Activated T-cell treated with anti-CD3 and anti-CD28 coated beads, Interleukin-2, amount 50 U/mL, for 48 hours (primary cell): ENCODE measurements at places on chromosomes 5 and 9.
A peak's percentile ranks its signal among the peaks of the same experiment; 100 is the strongest.

DNA sequence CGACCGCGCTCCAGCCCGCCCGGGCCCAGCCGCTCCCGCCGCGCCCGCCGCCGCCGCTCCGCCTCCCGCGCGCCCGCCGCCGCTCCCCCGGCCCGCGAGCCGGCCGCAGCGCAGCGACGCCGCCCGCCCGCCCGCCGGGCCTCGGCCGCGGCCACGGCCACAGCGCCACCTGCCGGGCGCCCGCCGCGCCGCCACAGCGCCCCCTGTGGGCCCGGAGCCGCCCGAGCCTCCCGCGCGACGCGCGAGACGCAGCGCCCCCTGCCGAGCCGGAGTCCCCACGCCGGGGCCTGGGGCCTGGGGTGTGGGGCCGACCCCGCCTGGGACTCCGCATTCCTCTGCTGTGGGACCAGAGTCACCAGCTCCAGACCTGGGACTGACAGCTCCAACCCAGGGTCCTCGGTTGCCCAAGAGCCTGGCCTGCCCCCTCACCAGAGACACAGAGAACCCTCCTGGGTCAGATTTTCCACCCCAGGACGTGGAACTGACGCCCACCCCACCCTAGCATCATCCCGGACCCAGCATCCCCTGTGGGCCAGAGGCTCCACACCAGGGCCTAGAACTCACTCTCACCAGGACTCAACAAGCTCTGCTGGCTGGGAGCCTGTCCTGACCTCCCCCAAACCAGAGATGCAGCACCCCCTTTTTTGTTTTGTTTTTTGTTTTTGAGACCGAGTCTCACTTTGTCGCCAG is at the start of gene RAPGEF1:
RAPGEF1 (minus strand) TSS at position 118 of the 690 bp plus-strand sequence. CDS start 246 bp downstream, outside the sequence.
- peak; percentile 90 for DNase-seq

DNA sequence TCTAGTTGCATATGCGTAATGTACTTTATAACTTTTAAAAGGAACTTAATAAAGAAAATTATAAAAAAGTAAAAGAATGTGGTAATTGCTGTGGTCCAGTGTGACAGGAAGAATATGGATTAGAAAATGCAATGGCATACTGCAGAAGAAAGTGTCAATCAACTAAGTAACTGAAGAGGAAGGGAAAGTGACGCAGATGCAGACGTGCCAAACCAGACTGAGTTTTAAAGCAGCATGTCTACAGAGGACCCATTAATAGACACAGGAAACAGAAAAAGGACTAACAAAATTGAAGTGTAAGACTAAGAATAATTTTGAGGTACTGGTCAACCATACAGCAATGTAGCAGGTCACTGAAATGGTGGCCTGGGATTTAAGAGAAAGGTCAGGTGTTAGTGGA is 73.3 kb downstream of the DPYSL3 start:
- no peak for DNase-seq

- no peak for DNase-seq
Observed at GRCh38 chr9:96009223-96009602, 133.7 kb downstream of the ERCC6L2 start.

- DNase-seq: no peak
Observed at GRCh38 chr5:62742207-62742606, 163.6 kb downstream of the LRRC70 start.

DNA sequence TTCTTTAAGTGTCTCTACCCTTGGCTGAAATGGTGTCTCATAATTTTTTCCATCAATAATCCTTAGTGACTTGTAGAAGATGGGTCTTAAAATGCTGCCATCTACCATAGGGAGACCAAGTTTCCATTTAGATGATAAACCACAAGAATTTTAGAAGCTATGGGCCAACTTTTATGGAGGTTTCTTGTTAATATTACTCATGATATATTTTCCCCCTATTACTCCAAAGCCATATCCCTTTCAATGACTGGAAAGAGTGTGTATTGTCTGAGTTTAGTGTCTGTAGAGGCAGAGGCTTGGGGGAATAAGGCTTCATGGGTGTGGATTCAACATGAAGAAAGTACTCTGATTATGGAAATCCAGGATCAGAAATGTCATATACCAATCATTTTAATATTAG is 507.3 kb upstream of the TNC start:
- no peak for DNase-seq

DNA sequence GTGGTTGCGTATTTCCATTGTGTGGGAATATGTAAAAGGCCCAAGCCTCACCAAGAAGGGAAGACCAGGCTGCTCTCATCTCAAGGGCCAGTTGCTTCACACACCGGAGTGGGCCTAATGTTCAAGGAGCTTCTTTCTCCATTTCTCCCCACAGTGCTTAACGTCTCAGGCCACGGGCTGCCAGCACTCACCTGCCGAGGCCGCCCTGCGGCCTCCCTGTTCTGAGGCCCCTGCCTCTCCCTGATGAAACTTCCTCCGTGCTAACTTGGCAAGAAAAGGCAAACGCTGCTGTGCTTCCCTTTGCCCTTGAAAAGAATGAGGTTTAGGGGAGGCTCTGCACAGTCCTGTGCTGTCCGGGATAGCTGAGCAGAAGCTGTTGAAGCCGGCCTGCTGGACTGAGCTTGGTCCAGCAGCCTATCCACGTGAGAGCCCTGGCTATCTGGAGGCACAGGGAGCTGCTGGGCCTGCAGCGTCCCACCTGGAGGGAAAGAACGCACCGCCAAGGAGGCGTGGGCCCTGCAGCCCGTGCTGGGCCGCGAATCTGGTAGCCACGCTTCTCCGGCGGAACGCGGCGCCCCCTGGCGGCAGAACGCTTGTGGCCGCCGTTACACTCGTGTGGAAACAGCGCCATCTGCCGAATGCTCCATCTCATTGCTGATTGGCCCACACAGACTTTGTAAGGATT is 73.5 kb upstream of the PRSS3 start:
- peak; percentile 94 for DNase-seq

DNA sequence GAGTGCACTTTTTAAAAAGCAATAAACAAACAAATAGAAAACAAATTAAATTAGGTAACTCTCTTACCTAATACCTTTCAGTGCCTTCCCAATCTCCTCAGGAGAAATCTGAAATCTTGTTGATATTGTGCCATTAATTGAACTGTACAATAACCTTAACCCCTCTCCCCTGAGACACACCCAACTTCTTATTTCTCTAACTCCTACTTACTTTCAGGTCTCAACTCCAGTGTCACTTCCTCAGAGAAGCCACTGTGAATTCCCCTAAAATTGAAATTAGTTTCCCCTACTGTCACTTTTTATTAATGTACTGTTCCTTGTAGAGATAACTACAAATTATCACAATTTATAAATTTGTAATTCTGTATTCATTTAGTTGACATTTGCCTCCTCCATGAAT is 295.3 kb upstream of the TNC start:
- DNase-seq: no peak

DNA sequence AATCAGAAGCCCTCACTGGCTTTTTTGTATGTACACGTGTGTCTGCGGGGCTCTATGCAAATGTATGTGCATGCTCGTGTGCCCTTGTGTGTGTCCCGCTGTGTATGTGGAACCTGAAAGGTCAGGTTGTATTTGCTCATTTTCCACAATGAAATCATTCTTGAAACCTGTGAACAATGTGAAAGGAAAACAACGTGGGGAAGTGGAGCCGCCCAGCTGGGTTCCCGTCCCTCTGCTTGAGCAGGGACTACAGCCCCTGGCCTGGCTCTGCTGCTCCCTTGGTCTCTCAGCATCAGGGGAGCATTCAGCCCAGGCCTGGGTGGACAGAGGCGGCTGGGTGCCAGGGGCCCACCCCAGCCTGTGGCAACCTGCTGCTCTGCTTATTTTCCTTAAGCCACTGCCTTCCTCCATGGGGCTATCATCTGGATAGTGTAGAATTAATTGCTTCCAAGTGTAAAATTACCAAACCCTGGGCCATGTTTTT is 3.0 kb downstream of the ECSCR start:
- DNase-seq: peak; percentile 72

- peak; percentile 20 for DNase-seq
Observed at GRCh38 chr5:72015103-72015548, 92.1 kb upstream of the MAP1B start.

DNA sequence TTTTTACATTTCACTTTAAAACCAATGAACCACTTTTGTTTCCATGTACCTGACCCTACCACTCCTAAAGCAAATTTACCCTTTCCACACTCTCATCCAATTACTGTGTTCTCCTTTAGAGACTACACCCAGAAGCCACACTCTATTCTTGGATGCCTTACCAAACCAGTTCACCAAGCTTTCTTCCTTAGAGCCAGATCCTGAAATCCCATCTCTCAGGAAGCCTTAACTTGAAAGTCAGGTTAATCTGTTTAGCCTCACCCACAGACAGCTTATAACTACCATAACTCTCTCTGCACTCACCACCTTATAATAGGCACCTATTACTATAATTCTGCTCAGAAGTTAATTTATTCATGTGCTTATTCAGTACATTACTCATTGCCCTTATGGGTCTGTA is 4.3 kb downstream of the CSNK1A1 start:
- DNase-seq: no peak

DNA sequence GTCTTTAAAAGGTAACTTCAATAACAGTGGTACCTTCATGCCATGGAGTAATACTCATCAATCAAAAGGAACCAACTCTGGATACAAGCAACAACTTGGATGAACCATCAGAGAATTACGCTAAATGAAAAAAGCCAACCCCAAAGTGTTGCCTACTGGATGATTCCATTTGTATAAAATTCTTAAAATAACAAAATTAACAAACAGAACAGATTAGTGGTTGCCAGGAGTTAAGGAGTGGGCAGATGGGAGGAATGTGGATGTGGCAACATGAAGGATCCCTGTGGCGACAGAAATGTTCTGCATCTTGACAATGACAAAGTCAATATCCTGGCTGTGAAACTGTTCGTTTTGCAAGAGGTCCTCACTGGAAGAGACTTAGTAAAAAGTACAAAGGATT is 50.5 kb downstream of the SPTLC1 start:
- DNase-seq: no peak

DNA sequence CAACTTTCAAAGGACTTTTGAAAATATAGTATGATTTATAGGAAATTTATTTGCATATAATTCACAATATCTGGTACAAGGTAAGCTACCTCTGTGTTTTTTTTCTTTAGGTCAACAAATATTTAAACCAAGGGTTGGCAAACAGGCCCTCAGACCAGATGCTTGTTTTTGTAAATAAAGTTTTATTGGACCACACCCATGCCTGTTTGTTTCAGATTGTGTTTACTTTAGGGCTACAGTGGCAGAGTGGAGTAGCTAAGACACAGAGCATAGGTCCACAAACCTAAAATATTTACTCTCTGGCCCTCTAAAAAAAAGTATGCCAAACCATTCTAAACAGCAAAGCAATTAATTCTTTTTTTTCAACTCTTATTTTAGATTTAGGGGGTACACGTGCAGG is 119.7 kb upstream of the CCDC152 start:
- no peak for DNase-seq

GRCh38 chr5:86596476-86596875 is 21.3 kb upstream of the COX7C start:
- DNase-seq: no peak

DNA sequence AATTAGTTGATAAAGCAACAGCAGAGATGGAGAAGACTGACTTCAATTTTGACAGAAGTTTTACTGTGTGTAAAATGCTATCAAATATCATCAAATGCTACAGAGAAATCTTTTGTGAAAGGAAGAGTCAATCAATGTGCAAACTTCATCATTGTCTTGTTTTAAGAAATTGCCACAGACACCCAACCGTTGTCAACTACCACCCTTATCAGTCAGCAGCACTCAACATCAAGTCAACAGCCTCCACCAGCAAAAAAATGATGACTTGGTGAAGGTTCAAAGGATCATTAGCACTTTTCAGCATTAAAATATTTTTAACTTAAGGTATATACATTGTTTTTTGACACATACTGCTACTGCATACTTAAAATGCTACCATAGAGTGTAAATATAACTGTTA is 888.8 kb downstream of the CDH18 start:
- DNase-seq: no peak

DNA sequence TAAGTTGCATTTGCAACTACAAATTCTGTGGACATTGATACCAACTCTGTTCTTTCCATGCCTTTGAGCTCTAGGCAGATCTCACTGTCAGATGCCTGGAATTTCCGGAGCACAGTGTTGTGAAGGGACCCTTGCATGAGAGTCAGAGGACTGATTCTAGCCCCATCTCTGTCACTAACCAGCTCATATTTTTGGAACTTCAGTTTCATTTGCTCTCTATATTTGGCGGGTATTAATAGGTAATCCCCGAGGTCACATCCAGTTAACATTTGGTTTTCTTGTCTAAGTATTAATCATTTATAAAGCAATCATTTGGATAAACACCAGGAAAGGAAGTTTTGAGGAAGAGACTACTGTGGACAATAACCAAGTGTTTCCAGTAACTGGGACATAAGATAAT is 115.7 kb downstream of the MAN2A1 start:
- no peak for DNase-seq

GRCh38 chr5:59637884-59638580 is 255.5 kb downstream of the PDE4D start:
- no peak for DNase-seq

DNA sequence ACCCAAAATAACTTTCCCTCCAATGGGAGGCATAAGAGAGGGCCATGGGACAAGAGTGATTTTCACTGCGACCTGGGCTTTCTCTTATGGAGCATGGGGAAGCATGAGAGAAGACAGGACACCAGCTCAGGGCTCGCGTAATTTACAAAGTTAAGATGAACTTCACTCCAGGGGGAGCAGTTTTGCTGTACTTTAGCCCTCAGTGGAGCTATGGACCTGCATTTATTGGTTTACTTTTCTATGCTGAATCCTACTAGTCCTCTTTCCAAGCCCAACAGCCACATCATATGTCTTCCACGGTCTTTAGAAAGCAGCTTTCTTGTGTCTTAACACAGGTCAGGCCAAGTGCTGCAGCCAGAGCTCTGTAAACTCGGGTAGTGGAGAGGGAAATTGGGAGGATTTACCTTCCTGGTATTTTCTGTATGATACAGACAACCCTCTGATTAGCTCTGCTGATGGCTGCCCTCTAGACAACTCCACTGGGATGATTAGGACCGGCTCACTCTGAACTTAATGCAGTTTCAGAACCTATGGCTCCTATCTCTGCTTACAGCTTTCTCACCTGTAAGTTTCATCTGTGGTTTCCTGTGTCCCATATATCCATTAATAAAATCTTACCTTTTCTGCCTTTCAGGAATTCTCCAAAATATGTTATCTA is 581.0 kb upstream of the RORB start:
- no peak for DNase-seq
